ENCODE measurements at places on chromosomes 7 and 10.

- DNase-seq, result peak; percentile 38
These were observed 117.9 kb upstream of the KLF6 start for GRCh38 chr10:3902809-3903410.

DNA sequence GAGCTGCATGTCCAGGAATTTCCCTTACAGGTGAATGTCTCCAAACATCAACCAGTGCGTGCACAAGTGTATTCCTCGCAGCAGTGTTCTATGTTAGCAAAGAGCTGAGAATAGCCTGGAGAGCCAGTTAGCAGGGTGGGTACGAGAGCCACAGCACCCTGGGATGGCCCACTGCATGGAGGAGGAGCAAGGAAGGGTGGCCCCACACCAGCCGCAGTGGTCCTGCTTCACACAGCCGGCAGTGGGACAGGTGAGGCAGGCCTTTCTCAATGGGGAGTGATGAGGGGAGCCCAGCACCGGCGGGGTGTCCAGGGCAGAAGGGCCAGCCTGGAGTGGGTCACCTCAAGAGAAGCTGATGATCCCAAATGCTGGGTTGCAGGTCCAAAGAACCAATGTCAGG lies 240.7 kb downstream of the TCERG1L start:
- DNase-seq, result no peak

DNA sequence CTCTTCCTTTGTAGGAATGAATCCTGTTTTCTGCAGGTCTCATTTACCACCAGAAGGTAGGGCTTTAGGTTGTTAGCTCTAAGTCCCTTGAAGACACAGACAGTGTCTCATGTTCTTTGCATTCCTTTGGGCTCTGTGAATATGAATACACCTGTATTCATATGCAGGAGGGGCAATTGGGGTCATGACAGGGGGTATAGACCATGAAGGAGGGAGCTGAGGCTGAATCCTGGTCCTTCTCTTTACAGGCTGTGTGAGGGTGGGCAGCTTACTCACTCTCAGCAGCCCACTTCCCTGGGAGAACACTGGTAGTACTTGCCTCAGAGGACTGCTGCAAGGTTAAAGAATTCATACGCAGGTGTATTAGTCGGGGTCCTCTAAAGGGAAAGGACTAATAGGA lies 267.2 kb upstream of the MGMT start:
- no peak for DNase-seq

DNA sequence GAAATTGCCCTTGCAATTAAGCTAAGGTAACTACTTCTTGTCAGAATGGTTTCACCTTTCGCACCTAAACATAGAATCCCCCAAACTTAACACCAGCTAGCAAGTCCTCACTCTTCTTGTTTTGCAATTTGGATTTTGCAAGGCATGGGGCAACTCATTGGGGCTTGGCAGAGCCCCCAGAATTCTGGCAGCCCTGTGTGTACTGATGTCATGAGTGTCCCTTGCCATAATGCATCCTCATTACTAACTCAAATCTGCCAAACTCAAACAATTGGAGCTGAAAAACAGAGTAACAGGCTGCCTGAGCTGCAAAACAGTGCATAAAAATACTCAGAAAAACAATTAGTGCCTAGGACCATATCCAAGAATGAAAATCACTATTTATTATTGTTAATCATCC lies 7.9 kb upstream of the XPNPEP1 start:
- no peak for DNase-seq

DNA sequence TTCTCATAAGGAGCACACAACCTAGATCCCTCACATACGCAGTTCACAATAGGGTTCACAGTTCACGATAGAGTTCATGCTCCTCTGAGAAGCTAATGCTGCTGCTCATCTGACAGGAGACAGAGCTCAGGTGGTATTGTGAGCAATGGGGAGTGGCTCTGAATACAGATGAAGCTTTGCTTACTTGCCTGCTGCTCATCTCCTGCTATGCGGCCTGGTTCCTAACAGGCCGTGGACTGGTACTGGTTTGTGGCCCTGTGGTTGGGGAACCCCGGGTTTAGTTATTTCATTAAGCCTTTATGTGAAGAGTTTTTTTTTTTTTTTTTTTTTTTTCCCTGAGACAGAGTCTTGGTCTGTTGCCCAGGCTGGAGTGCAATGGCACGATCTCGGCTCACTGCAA lies 19.4 kb downstream of the SLK start:
- DNase-seq, result no peak

DNA sequence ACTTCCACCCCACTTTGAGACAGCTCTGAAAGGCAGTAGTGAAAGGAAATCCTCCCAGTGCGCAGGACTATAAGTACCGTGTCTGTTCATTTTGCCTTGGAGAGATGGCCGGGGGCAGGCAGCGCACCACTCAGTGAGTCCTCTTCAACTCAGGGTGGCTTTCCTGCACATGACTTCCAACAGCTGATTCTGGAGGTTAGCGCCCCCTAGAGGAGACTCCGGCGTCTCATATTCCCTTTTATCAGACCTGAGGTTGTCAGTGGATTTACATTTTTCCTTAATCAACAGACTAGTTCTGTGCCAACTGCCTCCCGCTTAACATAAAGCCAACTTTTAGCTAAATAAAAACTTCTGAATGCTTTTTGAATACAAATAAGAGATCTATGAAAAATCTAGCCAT lies 101.0 kb downstream of the HERPUD2 start:
- no peak for DNase-seq

DNA sequence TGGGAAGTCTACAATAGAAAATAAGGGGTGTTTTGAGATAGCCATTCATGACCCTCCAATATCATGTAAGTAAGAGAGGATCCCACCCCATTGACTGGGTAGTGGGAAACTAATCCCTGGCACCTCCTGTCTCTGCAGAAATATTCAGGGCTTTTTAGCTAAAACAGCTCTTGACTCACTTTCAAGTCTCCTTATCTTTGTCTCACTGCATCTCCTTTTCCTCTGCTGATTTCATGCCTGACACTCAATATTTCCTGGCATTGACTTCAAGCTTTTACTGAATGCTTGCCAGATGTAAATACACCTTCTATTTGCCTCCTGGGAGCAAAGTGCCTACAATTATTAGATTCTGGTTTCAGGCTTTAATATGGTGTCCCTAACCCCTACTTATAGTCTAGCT lies 57.1 kb downstream of the CHRM2 start:
- DNase-seq, result no peak

GRCh38 chr7:922334-923107 lies 32.0 kb downstream of the ADAP1 start:
- DNase-seq, result no peak

- DNase-seq, result no peak
These were observed 681 bp upstream of the SPOCK2 start for GRCh38 chr10:72088889-72089575.

GRCh38 chr10:33064706-33065105 lies 106.7 kb upstream of the ITGB1 start:
- no peak for DNase-seq

DNA sequence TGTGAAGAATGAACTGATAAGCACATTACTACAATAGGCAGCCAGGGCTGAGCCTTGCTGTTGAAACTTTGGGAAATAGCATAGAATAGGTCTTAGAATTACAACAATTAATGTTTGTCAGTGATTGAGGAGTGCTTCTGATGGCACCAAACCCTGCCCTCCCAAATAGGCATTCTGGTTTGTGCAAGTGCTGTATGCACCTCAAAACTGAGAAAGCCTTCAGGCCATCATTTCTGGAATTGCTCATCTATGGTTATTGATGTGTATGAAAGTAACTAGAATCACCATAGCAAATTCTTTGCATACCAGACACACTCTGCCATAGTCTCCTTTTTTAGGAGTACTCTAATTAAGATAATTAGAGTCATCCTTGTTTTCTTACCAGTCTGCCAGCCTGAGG lies 585.0 kb upstream of the MBL2 start:
- DNase-seq, result no peak

DNA sequence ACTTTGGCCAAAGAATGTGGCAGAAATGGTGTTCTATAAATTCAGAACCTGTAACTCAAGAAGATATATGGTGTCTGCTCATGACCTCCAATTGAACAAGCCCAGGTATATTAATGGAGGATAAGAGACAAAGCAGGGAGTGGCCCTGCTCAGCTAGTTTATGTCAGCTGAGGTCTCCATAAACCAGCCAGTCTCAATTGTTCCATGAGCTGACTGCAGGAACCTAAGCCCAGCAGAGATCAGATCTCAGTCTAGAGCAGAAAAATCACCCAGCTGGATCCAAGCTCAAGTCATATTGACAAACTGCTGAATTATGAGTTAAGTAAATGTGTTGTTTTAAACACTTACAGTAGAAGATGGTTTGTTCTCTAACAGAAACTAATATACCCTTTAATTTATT lies 105.5 kb upstream of the SGCE start:
- DNase-seq, result no peak

DNA sequence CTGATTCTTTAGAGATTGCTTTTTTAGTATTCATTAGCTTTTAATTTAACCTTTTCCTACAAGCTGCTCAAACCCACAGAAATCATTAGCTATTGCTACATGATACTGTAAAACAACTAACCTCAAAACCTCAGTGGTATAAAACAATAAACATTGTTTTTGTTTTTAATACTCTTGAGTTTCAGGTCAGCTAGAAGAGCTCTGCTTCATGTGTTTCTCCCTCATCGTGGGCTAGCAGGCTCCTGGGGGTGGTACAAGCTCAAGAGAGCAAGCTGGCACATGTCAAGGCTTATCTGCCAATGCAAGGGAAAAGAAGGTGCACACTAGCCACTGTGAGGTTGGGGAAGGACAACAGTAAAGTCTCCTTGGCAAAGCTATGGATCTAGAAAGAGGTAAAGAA lies 232.9 kb upstream of the PHF14 start:
- no peak for DNase-seq

GRCh38 chr10:79441433-79441832 lies 4.0 kb downstream of the ZCCHC24 start:
- DNase-seq, result no peak
